ENCODE measurements at places on chromosomes 4 and X.

- no peak for DNase-seq
These were observed 19.8 kb downstream of the TSPAN5 start for GRCh38 chr4:98638661-98639060.

DNA sequence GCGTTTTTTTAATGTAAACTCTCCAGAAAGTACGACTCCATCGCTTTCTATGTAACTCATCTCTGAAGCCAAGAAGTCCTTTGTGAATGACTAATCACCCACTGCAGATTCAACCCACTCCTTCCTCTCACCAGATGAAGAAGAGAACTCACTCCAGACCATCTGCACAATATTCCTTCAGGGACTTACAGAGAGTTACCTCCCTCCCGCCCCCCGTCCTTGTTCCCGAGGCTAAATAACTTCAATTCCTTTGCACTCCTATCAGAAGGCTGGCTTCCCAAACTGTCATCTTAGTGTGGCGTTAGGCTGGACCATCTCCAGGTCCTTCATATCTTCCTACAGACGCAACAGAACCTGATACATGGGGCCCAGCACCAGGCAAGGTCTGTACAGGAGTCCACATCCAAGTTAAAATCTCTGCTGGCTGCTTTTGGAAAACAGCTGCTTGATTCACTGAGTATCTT is 82.4 kb downstream of the AFAP1 start:
- DNase-seq, result peak; percentile 95

DNA sequence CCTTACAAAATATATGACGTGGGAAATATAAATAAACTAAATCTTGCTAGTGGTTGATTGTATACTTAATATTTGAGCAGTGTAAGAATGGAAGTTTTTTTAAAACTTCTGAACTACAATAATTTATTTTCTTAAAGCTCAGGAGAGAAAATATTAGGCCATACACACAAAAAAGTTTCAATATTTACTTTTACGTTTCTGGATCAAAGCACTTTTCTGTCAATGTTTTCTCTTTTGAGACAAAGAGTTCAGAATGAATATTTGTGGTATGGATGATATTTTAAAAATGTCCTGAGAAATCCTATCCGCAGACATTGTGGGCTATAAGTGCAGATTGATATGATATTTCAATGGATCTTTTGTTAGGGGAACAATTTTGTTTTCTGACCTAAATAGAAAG is 109.9 kb downstream of the TLL1 start:
- DNase-seq, result peak; percentile 17

DNA sequence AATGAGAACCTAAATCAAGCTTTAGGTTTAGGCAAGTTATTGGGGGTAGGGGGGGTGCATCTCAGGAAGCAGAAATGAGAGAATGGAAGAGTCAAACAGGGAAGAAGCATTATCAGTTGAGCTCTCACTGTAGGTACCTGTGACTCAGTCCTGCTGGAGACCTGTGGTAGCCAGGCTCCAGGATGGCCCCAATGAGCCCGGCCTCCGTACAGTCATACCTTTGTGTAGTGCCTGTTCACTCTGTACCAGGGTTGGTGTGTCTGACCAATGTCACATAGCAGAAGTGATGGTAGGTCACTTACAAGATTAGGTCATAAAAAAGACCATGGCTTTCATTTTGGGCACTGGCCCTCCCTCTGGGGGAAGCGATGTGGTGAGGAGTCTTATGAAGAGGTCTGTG is 45.3 kb upstream of the NMU start:
- DNase-seq, result no peak

GRCh38 chr4:122652379-122652778 is 31.5 kb upstream of the IL21 start:
- peak; percentile 64 for DNase-seq

DNA sequence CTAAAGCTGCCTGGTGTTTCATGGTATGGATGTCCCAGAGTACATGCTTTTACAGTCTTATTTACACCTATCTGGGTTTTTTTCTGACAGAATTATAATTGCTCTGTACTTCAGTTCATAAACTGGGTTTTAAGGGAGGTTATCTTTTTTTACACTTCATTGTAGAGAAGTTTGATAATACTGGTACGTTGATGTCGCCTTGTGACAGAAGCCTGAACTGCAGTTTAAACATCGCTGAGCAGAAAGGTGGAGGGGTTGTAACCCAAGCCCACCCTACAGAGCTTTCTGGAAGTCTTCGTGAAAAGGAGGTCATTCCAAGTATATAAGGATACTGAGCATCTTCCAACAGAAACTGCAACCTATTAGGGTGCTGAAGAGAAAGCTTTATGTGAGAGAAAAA is 46.4 kb downstream of the BEX1 start:
- DNase-seq, result no peak

Data from fibroblast of skin of right biceps (primary cell).